Renal cortical epithelial cell (primary cell): ENCODE measurements at places on chromosomes 1 and 21.

DNA sequence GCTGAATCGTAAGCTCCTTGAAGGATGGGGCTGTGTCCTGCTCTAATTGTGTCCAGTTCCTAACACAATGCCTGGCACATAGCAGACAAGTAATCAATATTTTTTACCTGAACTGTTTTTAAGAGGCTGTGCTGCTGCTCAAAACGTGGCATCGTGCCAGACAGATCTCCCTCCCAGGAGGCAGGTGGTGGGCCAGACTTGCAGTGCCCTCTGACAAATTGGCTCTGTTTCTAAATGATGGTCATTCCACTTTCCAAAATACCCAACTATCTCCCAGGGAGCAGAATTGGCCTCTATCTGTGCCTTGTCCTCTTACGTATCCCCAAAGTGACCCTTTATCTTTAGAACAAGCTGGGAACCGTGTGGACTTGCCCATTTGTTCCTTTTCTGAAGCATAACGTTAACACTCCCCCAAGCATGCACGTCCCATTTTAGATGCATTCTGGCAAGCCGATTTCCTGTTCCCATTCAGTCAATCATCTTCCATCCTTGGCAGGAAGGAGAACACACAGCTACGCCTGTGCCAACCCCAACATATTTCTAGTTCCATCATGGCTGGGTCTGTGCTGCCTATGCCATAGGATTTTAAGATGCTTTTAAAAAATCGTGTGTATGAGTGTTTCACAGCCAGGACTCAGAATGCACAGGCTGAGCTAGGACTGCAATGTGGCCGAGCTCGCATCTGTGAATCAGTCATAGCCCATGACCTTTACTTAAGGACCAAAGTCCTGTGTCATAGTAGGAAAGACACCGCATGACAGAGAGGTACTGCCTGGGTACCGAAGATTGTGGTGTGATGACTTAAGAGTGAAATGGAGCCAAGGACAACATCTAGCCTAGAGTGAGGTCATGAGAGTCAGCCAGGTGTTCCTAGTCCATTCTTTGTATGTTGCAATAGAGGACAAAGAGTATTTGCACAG is 408.6 kb downstream of the PRDM2 start:
- DNase-seq = peak; percentile 6

- no peak for DNase-seq
Observed at GRCh38 chr1:52531249-52531872, 21.5 kb downstream of the TUT4 start.

DNA sequence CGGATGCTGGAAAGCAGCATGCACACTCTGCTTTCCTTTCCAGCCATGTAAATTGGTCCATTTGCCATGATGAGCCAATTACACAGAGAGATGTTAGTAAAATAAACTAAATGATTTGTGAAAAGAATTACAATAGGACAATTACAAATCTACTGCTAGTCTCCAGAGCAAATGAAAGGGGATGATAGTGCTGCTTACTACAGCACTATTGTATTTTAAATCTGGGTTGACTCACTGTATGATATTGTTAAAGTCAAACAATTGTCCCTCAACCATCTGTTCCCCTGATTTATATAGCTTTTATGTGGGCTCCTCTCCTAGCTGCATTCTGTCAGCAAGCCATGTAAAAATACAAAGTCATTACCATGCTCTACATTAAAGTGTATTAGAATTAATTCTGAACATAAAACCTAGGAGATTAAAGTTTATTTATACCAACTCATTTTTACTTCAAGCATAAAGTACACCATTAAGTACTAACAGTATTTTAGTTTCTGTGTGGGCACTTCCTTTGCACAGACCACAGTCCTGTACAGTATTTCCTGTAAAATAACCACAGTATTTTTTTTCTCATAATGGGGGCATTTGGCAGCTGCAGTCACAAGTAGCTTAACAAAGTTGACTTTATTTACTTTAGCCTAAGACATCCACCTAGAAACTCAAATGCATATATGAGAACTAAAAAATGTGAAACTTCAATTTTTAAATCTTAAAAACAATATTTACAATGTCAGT is 135.8 kb downstream of the VAV3 start:
- no peak for DNase-seq

- DNase-seq = peak; percentile 34
Observed at GRCh38 chr1:43980255-43981134, 1.5 kb downstream of the B4GALT2 start.
